Esophagus (tissue), 2 donors: ENCODE measurements at places on chromosomes 5 and 9. TPM values are rescaled to one million over a fixed set of nuclear protein-coding genes. Genes with fewer than 3 reads are reported as not detected.

The WDR38 gene
- polyA plus RNA-seq = not detected

The TAF1L gene
- not detected for polyA plus RNA-seq

The ATOX1 gene
- 77.3 TPM for polyA plus RNA-seq

The PCDHB9 gene
- 0.16 TPM for polyA plus RNA-seq

The SLCO6A1 gene
- polyA plus RNA-seq = not detected

The OR1B1 gene
- not detected for polyA plus RNA-seq

The PIP5KL1 gene
- 4.8 TPM for polyA plus RNA-seq

The PPP2CA gene
- polyA plus RNA-seq = 41.5 TPM

The TBC1D2 gene
- 16.2 TPM for polyA plus RNA-seq

The FAM153A gene
- 0.29 TPM for polyA plus RNA-seq

The STK32A gene
- polyA plus RNA-seq = 0.09 TPM

The PCDHB10 gene
- polyA plus RNA-seq = 0.44 TPM

The SLC2A8 gene
- 10.3 TPM for polyA plus RNA-seq

The ARHGEF39 gene
- polyA plus RNA-seq = 4.0 TPM

The MAMDC2 gene
- polyA plus RNA-seq = 7.0 TPM

The SLC6A19 gene
- polyA plus RNA-seq = not detected

The LHX2 gene
- not detected for polyA plus RNA-seq

The LCN9 gene
- not detected for polyA plus RNA-seq

The GRXCR2 gene
- polyA plus RNA-seq = 0.04 TPM

The LECT2 gene
- polyA plus RNA-seq = not detected

The NTNG2 gene
- 0.18 TPM for polyA plus RNA-seq

The FOXE1 gene
- polyA plus RNA-seq = 3.5 TPM

The AOPEP gene
- polyA plus RNA-seq = 99.6 TPM

The NDFIP1 gene
- 14.1 TPM for polyA plus RNA-seq

The FOXI1 gene
- polyA plus RNA-seq = not detected

The C9 gene
- polyA plus RNA-seq = not detected

The PRR16 gene
- 0.35 TPM for polyA plus RNA-seq

The SPATA31D4 gene
- polyA plus RNA-seq = not detected

The AP3B1 gene
- polyA plus RNA-seq = 26.1 TPM
